ENCODE measurements at places on chromosomes 6 and 20.

DNA sequence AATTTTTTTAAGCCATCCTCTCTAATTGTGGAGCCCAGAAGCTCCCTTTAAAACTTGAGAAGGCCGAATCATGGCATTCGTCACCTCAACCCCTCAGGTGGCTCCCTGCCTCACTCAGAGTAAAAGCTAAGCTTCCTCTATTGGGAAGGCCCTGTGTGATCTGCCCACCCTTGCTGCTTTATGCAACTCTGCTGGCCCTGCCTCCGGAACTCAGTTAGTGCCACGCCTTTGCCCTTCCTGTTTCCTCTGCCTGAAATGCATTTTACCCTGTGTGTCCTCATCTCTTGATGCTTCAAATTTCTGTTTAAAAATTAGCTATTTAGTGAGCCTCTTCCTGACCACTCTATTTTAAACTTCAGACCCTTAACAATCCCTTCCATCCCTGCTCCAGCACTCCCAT, 5.7 kb downstream of the PACRG start:
- DNase-seq = no peak

GRCh38 chr20:16609066-16609465, 35.8 kb upstream of the KIF16B start:
- DNase-seq = no peak

- no peak for DNase-seq
Measured at GRCh38 chr6:113402544-113402943, 454.6 kb upstream of the MARCKS start.

DNA sequence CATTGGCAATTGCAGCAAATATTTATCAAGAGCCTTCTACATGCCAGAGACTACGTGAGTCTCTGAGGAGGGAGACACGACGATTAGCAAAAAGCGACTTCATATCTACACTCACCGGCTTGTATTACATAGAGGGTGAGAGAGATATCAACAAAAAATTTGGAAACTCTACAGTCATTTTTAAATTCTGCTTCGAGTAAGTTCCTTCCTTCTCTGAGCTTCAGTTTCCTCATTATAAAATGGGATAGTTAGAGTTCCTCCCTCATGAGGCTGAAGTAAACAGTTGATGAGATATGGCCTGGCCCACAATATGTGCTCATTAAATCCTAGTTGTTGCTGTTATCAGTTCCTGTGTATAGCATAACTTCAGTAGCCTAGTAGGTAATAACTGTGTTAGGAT, 64.1 kb upstream of the SIRPA start:
- DNase-seq = no peak

- no peak for DNase-seq
Measured at GRCh38 chr20:39716796-39717341, 754.7 kb downstream of the DHX35 start.

GRCh38 chr6:156851454-156851921, 74.3 kb downstream of the ARID1B start:
- DNase-seq = no peak

DNA sequence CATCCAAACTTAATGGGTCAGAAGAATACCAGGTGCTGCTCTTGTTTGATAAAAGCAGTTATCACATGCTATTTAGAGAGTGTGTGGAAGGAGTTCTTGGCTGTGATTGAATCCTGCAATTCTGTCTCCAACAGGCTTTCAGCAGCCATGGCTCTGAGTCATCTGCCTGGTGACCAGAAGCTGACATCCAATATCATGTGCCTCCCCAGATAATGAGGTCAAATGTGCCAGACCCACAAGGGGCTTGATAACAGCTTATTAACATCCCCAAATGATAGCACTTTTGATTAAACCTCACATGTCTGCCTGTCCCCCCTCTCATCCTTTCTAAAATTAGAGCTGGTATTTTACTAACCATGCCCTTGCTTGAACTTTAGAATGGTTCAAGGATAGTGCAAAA, 175.7 kb upstream of the PLN start:
- DNase-seq = peak; percentile 46

- peak; percentile 73 for DNase-seq
Measured at GRCh38 chr6:111995404-111995803, 58.5 kb upstream of the CCN6 start.

DNA sequence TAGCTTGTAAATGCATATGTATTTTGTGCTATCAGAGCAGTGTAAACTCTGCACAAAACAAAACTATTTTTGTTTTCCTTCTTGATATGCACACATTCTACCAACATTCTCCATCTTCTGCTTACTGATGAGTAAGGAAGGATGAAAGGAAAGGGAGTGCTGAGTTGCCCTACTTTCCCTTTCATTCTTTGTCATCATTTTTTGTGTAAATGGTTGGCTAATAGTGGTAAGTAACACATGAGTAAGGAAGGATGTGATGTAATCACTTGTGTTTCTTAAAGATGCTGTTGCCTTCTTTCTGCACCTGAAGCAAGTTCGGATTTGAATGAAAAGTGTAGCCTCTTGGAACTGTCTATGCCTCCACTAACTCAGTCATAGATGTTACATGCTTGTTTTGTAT, 4.6 kb upstream of the REV3L start:
- peak; percentile 66 for DNase-seq

DNA sequence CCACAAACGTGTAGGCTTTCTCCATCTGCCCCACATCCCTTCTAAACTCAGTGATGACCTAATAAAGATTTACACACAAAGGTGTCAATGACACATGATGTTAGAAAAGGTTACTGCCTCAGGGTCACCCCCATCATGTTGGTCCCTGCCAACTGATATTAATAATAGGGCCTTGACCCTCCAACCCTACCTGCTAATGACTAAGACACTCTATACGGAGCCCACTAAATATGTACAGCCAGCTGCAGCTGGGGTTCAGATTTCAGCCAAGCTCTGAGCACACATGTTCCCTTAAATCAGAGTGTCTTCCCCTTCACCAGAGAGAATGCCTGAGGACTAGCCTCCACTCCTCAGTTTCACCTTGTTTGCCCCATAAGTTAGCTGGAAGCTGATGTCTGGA, 67.4 kb upstream of the SNRPB2 start:
- DNase-seq = no peak

GRCh38 chr20:16551607-16552006, 21.6 kb downstream of the KIF16B start:
- DNase-seq = no peak

GRCh38 chr6:167505782-167506181, 180.9 kb downstream of the TTLL2 start:
- no peak for DNase-seq

- DNase-seq = no peak
Measured at GRCh38 chr6:15937602-15938001, 191.3 kb upstream of the MYLIP start.

DNA sequence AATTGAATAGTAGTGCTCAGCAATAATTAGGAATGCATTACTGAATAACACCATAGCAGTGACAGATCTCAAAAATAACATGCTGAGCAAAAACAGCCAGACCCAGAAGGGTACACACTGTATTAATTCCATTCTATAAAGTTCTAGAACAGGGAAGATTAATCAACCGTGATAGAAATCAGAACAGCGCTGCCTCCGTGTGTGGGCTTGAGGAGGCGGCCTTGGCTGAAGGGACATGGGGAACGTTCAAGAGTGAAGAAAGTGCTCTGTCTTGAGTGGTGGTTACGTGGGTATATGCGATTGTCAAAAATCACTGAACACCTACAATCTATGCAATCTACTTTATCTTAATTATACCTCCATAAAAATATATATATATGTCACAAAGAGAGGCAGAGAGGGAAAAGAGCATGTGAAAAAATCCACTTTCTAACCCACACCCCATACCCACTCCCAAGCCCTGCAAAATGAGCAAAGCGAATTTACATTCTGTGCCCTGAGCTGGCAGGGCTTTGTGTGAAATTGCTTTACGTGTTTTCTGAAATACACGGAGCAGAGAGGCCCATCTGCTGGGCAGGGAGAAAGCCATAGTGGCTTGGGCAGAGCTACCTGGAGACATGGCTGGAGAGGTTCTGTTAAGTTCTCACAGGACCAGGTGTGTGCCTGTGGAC, 74.4 kb downstream of the NFATC2 start:
- no peak for DNase-seq

Data from fibroblast of gingiva (primary cell).